ENCODE measurements at places on chromosomes 7 and 10. TPM values are rescaled to one million over a fixed set of nuclear protein-coding genes. Genes with fewer than 3 reads are reported as not detected.

DNA sequence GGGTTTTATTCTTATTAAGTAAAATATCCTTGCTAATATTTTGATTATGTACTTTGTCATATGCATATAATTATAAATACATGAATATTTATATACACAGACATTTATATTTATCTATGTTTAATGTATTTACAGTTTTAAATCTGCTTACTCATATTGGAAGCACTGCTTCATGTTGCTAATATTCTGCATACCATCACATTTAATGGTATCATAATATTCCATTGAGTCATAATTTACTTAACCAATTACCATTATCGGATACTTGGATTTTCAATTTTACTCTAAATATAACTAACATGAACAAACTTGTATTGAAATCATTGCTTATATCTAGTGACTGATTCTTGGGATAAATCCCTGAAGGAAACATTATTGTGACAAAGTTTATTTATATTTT lies 155.2 kb downstream of the MBL2 start:
- H3K27me3 ChIP-seq = no peaks in the 10 kb centered on the region
- H3K36me3 ChIP-seq = no peaks in the 10 kb centered on the region
- no peak overlapping the region for H3K27ac ChIP-seq
- H3K4me1 ChIP-seq = no peaks in the 10 kb centered on the region

- H3K36me3 ChIP-seq = no peaks in the 10 kb centered on the region
- H3K27ac ChIP-seq = no peak overlapping the region
- no peaks in the 10 kb centered on the region for H3K4me1 ChIP-seq
- DNase-seq = no peak
Measured at GRCh38 chr10:71161425-71161824, 50.9 kb upstream of the UNC5B start.

DNA sequence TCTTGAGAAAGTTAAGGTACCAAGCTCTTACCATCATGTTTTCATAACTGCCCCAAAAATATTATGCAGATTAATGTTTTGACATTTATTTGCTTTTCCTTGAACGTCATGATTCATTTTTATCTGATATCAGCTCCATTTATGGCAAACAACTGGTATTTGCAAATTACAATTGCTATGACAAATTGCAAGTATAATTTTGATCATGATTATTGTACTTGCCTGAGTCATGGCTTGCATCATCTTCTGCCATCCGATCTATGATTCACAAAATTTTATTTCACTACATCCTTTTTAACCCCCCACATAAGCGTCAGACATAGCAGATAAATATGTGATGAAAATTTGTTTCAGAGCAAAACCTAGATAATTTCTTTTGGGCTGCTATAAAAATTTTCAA lies 155.0 kb downstream of the STK31 start:
- no peaks in the 10 kb centered on the region for H3K4me1 ChIP-seq
- no peak for DNase-seq
- H3K4me3 ChIP-seq = no peak overlapping the region
- H3K36me3 ChIP-seq = no peaks in the 10 kb centered on the region
- no peaks in the 10 kb centered on the region for H3K27me3 ChIP-seq

DNA sequence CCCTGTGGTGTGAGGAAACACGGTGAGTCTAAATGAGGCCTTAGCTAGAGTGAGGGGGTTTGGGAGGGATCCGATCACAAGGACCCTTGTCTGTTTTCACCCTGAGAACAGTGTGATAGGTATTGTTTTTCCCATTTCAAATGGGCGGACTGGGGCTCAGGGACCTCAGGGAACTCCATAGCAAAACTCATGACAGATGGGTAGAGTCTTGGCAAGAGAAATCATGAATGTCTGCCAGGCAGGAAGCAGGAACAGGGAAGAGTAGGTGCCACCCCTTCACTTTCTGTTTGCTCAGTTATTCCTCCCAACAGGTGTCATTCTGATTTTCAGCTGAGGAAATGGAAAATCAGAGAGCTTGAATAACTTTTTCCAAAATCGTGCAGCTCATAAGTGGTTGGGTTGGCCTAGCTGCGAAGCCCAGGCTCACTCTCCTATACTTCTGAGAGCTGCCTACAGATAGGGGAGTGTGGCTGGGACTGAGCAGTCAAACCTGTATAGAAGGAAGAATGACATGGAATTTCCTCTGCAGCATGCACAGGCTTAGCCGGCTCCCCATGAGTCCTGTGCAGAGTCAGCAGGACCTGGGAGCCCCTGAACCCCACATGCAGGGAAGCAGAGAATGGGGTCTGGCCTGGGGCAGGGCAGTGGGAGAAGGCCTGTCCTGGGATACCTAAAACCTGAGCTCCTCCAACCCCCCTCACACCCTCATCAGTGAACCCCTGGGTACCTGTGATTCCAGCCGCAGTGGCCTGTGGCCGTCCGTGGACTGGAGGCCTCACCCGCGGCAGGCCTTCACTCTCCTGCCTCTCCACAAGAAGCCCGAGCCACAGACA lies 17.6 kb upstream of the C10orf105 start:
- H3K4me3 ChIP-seq = no peak overlapping the region
- DNase-seq = no peak
- H3K36me3 ChIP-seq = no peaks in the 10 kb centered on the region
- H3K27ac ChIP-seq = peak overlapping the region; percentile 85
- no peaks in the 10 kb centered on the region for H3K27me3 ChIP-seq

GRCh38 chr10:19212590-19212989 lies 164.0 kb downstream of the MALRD1 start:
- H3K4me3 ChIP-seq = no peak overlapping the region
- H3K27ac ChIP-seq = no peak overlapping the region
- H3K27me3 ChIP-seq = no peaks in the 10 kb centered on the region
- no peaks in the 10 kb centered on the region for H3K4me1 ChIP-seq
- DNase-seq = no peak

- DNase-seq = no peak
- no peaks in the 10 kb centered on the region for H3K27me3 ChIP-seq
- H3K36me3 ChIP-seq = no peaks in the 10 kb centered on the region
- no peaks in the 10 kb centered on the region for H3K4me1 ChIP-seq
- H3K27ac ChIP-seq = no peak overlapping the region
Measured at GRCh38 chr10:37220866-37221265, 95.5 kb downstream of the ANKRD30A start.

Gene C10orf53
- not detected for total RNA-seq

Gene TMEM139
- total RNA-seq = 0.20 TPM

Gene FXYD4
- not detected for total RNA-seq
